ENCODE measurements at places on chromosomes 11 and 22.

GRCh38 chr22:48507171-48507570 lies 1320.5 kb downstream of the BRD1 start:
- no peak for DNase-seq
- no peaks in the 10 kb centered on the region for H3K36me3 ChIP-seq
- no peak overlapping the region for H3K4me3 ChIP-seq
- no peaks in the 10 kb centered on the region for H3K27me3 ChIP-seq
- no peaks in the 10 kb centered on the region for H3K4me1 ChIP-seq

GRCh38 chr11:117934526-117935307 lies 5.5 kb upstream of the TMPRSS13 start:
- H3K27ac ChIP-seq = no peak overlapping the region
- H3K27me3 ChIP-seq = no peaks in the 10 kb centered on the region
- no peak overlapping the region for H3K4me3 ChIP-seq
- DNase-seq = no peak

- no peak for DNase-seq
- peaks cover 9% of the 10 kb centered on the region for H3K4me1 ChIP-seq
- no peaks in the 10 kb centered on the region for H3K27me3 ChIP-seq
These were observed 598.6 kb downstream of the OPCML start for GRCh38 chr11:132933703-132934102.

DNA sequence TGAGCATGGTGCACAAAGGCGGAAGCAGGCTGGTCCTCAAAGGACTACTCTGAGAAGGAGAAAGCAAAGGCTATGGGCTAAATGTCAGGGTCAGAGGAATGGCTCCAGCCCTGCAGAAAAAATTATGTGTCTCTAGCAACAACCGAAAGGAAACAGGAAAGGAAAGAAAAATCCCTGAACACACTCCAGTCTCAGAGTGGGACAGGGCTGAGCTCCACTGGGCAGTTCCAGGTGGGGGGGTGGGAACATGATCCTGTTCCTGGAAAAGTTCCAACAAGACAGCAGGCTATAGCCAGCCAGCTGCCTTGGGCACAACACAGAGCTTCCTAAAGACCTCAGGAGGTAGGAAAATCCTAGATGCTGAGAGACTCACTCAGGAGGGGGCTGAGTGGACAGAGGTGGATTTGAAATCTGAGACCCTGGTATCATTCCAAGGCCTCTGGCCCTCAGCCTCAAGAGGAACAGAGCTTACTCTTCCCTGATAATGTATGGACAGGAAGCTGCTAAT lies 1088.2 kb downstream of the TBC1D22A start:
- H3K4me3 ChIP-seq = no peak overlapping the region
- no peak for DNase-seq
- no peaks in the 10 kb centered on the region for H3K36me3 ChIP-seq
- H3K4me1 ChIP-seq = no peaks in the 10 kb centered on the region

DNA sequence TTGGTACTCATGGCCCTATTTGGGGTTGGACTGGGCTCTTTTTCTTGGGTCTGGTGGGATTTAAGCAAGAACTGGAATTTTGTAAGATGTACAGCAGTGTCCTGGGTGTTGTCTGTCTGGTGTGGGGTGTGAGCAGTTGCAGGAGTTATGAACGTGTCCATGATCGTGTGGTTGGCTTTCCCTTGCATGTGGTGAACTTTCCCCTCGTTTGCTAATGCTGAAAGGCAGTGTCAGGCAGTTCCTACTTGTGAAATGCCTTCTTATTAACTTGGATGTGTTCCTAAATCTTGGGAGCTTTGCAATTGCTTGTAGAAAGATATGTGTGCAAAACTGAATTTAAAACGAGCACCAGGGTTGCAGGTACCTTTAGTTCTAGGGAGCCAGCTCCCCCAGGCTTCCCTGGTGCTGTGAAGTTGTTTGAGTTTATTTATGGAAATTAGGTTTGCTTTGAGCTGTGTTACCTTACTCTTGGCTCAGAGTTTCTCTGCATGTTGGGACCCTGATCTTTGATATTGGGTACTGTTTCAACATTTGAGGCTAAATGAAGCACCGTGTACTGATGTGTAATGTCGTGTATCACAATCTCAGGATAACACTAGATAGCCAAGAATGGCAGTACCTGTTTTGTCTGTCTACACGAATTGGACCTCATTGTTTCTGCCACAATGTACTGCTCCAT lies 35.8 kb upstream of the HSD17B12 start:
- no peak overlapping the region for H3K27ac ChIP-seq
- peak overlapping the region; percentile 92 for H3K4me3 ChIP-seq
- H3K36me3 ChIP-seq = no peaks in the 10 kb centered on the region
- H3K4me1 ChIP-seq = peaks cover 3% of the 10 kb centered on the region
- H3K27me3 ChIP-seq = no peaks in the 10 kb centered on the region

GRCh38 chr22:46812034-46812605 lies 49.7 kb downstream of the TBC1D22A start:
- no peak overlapping the region for H3K27ac ChIP-seq
- H3K36me3 ChIP-seq = no peaks in the 10 kb centered on the region
- H3K4me1 ChIP-seq = no peaks in the 10 kb centered on the region
- no peak for DNase-seq
- H3K27me3 ChIP-seq = no peaks in the 10 kb centered on the region
- H3K4me3 ChIP-seq = no peak overlapping the region

GRCh38 chr11:132202621-132203020 lies 832.2 kb downstream of the NTM start:
- H3K4me3 ChIP-seq = no peak overlapping the region
- H3K27me3 ChIP-seq = no peaks in the 10 kb centered on the region
- no peaks in the 10 kb centered on the region for H3K4me1 ChIP-seq
- DNase-seq = no peak
- no peak overlapping the region for H3K27ac ChIP-seq
- H3K36me3 ChIP-seq = no peaks in the 10 kb centered on the region

- H3K27me3 ChIP-seq = no peaks in the 10 kb centered on the region
- peaks cover 24% of the 10 kb centered on the region for H3K4me1 ChIP-seq
- peak overlapping the region; percentile 67 for H3K27ac ChIP-seq
These were observed 106.9 kb downstream of the CTNND1 start for GRCh38 chr11:57868491-57868890.

GRCh38 chr11:80417681-80418080 lies 976.9 kb upstream of the TENM4 start:
- peaks cover 6% of the 10 kb centered on the region for H3K4me1 ChIP-seq
- no peak overlapping the region for H3K4me3 ChIP-seq
- H3K36me3 ChIP-seq = no peaks in the 10 kb centered on the region
- no peaks in the 10 kb centered on the region for H3K27me3 ChIP-seq
- H3K27ac ChIP-seq = no peak overlapping the region

DNA sequence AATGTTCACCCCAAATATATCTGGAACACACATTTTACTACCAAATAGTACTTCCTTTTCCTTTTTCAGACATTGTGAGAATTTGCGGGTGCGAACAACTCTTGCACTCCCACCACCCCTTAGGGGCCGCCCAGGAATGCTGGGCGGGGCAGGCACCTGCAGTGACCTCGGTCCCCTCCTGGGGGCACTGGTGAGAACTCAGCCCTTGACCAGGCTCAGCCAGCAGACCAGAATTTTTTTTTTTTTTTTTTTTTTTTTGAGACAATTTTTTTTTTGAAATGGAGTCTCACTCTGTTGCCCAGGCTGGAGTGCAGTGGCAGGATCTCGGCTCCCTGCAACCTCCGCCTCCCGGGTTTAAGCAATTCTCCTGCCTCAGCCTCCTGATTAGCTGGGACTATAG lies 75.8 kb downstream of the ARHGAP8 start:
- H3K36me3 ChIP-seq = no peaks in the 10 kb centered on the region
- no peak overlapping the region for H3K4me3 ChIP-seq
- no peaks in the 10 kb centered on the region for H3K4me1 ChIP-seq
- DNase-seq = peak; percentile 66

DNA sequence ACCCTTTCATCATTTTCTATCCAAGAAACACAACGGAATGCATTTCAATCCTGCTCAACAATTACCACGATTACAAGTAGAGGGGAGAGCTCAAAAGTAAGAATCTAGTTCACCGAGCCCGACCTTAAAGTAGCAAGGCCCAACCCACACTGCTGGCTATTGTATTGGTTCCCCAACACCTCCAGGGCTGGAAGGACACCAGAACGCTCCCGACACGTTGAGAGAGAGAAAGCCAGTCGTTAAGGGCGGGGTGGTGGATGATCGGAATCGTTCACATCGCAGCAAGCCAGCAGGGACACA lies 690 bp downstream of the CKAP5 start:
- peak overlapping the region; percentile 63 for H3K4me3 ChIP-seq
- H3K27ac ChIP-seq = peak overlapping the region; percentile 16
- no peaks in the 10 kb centered on the region for H3K36me3 ChIP-seq
- peaks cover 16% of the 10 kb centered on the region for H3K4me1 ChIP-seq
- H3K27me3 ChIP-seq = no peaks in the 10 kb centered on the region

DNA sequence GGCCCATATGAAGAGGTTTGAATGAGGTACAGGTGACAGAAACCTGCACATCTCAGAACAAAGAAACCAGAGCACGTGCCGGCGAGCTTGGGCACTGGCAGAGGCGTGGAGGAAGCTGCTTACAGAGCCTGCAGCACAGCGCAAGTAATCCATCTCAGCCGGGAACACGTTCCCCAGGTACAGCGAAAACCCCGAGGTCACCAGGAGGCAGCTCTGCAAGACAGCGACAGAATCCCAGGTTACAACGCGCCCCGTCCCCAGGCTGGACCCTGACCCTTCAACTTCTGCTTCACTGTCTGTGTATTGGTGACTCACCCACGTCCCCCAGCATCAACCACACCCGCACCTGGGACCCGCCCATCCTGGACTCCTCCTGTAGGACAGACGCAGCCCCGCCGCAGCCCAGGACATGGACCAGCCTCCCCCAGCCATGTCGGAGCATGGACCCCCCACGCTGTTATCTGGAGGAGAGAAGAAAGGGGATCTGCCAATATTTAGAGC lies 2.2 kb downstream of the MLC1 start:
- H3K27me3 ChIP-seq = no peaks in the 10 kb centered on the region
- H3K36me3 ChIP-seq = no peaks in the 10 kb centered on the region
- DNase-seq = no peak
- no peaks in the 10 kb centered on the region for H3K4me1 ChIP-seq
- H3K27ac ChIP-seq = no peak overlapping the region
- H3K4me3 ChIP-seq = no peak overlapping the region

DNA sequence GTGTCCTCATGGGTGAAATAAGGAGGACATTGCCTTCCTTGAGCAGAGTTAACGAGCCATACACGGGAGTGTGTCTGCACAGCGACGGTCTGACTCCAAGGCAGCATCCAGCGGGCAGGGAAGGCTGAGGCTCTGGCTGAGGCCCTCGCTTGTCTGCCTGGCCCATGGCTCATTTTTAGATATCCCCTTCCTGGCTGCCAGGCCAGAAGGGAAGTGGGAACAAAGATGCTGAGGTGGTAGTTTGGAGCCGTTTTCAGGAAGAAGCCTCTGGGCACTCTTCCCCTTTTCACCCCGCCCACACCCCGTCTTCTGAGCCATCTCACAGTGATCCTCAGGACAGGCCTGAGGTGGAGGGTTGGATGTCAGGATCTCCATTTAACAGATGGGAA lies 3.0 kb upstream of the SLCO2B1 start:
- no peak overlapping the region for H3K27ac ChIP-seq
- no peaks in the 10 kb centered on the region for H3K4me1 ChIP-seq
- H3K4me3 ChIP-seq = no peak overlapping the region
- H3K36me3 ChIP-seq = no peaks in the 10 kb centered on the region
- no peak for DNase-seq

DNA sequence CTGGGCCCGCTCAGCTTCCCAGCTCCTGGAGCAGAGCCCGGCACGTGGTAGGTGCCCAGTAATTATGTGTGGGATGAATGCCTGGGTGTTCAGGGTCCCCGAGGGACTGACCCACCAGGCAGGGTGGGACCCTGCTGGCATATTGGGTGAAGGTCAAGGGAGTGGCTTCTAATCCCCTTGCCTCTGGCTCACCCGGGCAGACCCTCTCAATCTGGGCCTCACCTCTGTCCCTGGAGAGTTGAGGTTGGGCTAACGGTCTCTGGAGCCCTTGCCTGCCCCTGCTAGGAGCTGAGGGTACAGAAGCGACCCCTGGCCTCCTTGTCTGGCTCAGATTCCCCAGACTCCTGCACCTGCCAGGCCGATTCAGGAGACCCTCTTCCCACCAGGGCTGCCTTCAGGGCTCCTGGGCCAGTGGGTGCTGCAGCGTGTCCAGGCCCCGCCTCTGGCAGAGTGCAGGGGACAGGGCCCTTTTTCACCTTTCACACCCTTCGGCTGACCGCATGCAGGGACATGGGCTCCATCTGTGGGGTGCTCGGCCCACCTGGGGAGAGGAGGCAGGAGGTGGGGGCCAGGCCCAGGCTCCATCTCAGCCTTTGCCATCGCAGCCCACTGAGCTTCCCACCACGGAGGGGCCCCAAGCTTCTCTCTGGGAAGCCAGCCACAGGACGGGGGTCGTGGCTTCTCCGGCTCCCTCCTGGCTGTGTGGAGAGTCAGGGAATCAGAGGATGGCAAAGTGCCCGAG lies 3.8 kb upstream of the CTSD start:
- H3K36me3 ChIP-seq = no peaks in the 10 kb centered on the region
- H3K27me3 ChIP-seq = no peaks in the 10 kb centered on the region
- H3K27ac ChIP-seq = no peak overlapping the region
- H3K4me3 ChIP-seq = no peak overlapping the region
- H3K4me1 ChIP-seq = peaks cover 9% of the 10 kb centered on the region
- DNase-seq = no peak

DNA sequence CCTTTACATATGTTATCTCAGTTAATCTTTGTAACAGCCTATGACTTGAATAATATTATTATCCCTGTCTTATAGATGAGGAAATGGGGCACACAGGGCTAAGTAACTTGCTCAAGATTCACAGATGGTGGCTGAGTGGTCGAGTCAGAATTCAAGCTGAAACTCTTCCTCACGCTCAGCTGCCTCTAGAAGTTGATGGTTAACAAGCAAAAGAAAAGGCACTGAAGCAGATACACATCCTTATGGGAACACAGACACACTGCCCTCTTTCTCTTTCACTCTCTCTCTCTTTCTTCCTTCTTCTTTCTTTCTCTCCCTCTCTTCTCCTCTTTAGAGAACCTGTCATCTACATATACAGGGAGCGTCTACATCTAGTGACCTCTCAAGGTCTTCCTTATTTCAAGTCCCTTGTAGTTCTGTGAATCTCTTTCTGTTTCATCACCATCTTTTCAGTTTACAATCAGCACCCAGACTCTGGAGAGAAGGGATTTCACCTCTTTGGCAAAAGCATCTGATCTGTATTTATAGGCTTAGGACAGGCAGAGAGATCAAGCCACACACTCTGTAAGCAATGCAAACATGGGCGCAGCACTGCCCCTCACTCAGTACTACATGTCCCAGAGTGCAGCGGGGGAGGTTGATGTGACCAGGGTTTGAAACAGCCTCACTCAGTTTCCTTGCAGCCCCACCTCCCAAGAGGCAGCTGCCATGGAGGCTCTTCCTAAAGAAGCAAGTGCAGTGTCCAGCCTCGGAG lies 75.7 kb downstream of the GRAMD1B start:
- peak; percentile 84 for DNase-seq
- H3K27me3 ChIP-seq = no peaks in the 10 kb centered on the region
- no peak overlapping the region for H3K27ac ChIP-seq
- no peaks in the 10 kb centered on the region for H3K36me3 ChIP-seq
- no peak overlapping the region for H3K4me3 ChIP-seq

GRCh38 chr11:32602657-32603415 lies 19.2 kb downstream of the EIF3M start:
- DNase-seq = no peak
- H3K4me3 ChIP-seq = no peak overlapping the region
- H3K27me3 ChIP-seq = no peaks in the 10 kb centered on the region

GRCh38 chr22:39384750-39385480 lies 14.7 kb upstream of the TAB1 start:
- no peak overlapping the region for H3K27ac ChIP-seq
- no peak overlapping the region for H3K4me3 ChIP-seq
- H3K36me3 ChIP-seq = no peaks in the 10 kb centered on the region
- H3K27me3 ChIP-seq = peaks cover 14% of the 10 kb centered on the region
- H3K4me1 ChIP-seq = no peaks in the 10 kb centered on the region
